ENCODE measurements at places on chromosomes 11 and 22. TPM values are rescaled to one million over a fixed set of nuclear protein-coding genes. Genes with fewer than 3 reads are reported as not detected.

DNA sequence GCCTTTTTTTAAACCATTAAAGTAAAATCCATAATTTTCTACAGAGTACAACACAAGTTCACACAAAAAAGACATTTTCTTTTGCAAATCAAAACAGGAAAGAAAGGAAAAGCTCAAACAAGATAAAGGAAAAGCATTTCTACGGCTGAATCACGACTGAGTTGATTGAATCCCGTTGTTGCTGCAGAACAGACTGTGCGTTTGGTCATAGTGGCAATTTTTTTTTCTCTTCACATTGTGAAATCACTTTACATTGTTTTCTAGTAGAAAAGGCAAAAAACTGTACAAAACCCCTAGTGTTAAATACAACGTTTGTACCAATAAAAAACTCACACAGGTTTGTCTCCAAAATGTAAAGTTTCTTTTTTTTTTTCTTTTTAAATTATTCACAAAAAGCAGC is 17.3 kb upstream of the RAPSN start:
- no peak for DNase-seq

- no peak for DNase-seq
Observed at GRCh38 chr11:100908746-100909145, 220.9 kb downstream of the PGR start.

DNA sequence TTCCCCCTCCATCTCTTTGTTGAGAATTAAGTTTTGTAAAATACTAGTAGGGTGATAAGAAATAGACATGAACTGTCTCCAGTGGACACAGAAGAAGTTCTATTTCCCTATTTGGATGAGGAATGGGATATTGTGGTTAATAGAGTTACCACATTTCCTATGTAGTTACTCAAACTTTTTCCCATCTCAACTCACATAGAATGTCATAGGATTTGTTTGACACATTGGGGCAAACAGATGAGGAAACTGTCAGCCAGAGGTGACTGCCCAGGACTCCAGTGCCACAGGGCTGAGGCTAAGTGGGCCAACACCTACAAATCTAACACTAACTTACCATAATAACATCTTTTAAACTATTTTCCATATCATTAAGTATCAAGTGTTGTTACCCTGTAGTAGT is 58.3 kb downstream of the CCDC83 start:
- no peak for DNase-seq

DNA sequence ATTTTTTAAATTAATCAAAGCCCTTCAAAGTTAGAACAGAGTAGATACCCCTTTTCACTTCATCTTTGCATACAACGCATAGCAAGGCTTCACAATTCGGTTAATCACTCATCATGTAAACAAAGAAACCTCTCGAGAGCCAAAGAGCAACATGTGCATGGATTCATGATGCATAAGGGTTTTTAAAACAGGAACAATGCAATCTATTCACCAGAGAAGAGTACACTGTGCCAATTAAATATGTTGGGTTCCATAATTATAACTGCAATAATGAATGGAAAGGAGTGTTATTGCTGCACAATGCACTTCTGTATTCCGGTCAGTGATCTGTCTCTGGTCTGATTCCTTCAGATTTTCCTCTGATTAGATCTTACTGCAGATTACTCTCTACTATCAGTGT is 45.3 kb downstream of the CADM1 start:
- no peak for DNase-seq

Gene KLHL35
- total RNA-seq: 51.4 TPM

DNA sequence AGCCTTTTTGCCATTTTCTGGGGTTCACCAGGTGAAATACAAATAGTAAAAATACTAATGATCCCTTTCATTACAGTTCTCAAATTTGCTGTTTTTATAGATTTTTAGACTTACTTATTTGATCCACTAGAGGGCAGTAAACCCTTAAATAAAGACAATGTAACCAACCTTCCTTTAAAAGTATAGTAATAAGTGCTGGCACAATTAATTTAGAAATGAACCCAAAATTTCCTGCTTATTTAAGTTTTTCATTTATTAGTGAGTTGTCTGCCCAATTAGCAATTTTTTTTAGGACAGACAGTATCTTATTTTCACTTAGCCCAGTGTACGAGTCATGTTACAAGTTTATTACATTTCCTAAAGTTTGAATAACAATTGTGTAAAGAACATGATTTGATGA is 4.7 kb downstream of the DDIAS start:
- no peak for DNase-seq

GRCh38 chr11:123111465-123111864 is 49.5 kb upstream of the HSPA8 start:
- DNase-seq: no peak

DNA sequence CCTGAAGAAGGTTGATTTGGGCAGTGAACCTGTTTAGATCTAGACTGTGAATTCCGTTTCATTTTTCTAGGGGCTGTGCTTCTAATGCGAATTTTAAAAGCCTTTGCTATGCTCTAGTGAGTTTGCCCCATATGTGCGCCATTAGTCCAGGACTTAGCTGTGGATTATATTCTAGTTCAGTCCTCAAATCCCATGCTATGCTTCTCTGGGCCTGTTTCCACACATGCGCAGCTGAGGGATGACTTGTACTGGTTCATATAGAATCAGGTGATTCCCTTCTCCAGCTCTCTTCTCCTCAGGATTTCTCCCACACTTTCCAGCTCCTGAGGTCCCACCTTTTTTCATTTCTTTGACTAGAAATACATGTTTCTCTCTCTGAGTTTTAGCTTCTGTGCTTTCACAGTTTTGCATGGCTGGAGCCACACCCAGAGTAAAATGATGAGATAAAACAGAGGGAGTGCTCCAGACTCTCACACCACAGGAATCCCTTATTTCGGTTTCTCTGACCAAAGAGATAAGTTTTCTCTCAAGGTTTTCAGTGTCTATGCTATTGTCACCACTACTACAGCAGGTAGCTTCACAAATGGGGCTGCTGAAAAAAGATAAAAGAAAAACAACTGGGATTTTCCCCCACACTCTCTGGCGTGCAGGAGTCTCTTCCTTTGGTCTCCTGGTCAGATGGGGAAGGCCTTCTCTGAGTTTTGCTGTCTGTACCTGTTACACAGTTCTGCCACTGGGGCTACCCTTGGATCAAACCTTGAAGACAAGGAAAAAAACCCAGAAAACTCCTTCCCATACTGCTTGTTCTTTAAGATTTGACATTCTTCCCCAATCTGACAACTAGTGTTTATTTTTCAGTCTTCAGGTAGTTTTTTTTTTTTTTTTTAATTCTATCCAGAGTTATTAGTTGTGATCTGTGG is 96.2 kb upstream of the TEAD1 start:
- DNase-seq: no peak

- no peak for DNase-seq
Observed at GRCh38 chr11:81700076-81700475, 1033.6 kb downstream of the FAM181B start.

Gene OR4C15
- total RNA-seq: not detected

Gene OR51B5
- total RNA-seq: not detected

Gene UBQLN3
- not detected for total RNA-seq

DNA sequence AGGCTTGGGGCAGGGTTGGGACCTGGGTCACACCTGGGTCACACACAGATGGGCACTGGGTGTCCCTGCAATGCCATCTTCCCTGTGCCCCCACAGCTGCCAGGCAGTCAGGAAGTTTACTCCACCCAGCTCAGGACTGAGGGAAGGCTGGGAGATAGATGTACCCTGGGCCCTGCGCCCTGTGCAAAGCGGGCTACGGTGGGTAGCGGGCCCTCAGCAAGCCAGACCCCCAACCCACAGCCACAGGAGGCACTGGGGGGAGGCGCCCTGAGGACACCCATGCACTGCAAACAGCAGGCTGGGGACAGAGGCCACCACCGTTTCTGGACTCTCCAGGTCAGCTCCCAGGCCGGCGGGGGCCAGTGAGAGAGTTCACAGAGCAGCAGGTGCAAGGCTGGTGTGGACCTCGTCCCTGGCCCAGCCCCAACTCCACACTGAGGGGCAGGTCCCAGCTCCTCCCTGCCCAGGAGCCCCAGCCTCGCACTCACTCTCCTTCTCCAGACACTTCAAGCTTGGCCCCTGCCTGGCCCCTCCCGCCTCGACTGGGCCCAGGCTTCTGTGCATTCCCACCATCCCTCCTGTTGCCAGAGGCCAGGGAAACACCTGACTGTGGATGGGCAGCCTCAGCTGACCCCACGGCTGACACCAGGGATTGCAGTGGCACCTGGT is 4.9 kb downstream of the DUSP8 start:
- DNase-seq: no peak

DNA sequence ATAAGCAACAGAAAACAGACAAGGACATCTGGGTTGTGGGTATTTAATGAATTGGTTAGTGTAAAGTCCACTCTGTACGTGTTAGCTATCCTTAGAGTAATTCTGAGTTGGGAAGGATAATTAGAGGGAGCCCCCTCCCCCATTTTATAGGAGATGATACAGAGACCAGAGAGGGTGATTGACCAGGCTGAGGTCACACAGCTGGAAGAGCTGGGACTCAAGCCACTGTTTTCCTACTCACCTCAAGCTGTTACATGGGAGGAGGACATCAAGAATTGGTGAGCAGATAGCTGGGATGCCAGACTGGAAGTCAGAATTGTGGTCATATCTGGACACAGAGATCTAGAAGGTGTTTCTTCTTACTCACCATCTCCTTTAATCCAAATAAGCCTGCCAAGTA is 8.7 kb upstream of the NPTXR start:
- no peak for DNase-seq

- DNase-seq: peak; percentile 82
Observed at GRCh38 chr11:126405906-126406305, 50.4 kb downstream of the ST3GAL4 start.

GRCh38 chr11:4180441-4181183 is 86.0 kb downstream of the RRM1 start:
- DNase-seq: no peak

Gene GTSE1
- 54.4 TPM for total RNA-seq

Gene ANKRD49
- 27.5 TPM for total RNA-seq

- no peak for DNase-seq
Observed at GRCh38 chr11:115501502-115501892, 2.7 kb downstream of the CADM1 start.

- no peak for DNase-seq
Observed at GRCh38 chr11:75306529-75306928, 44.9 kb downstream of the ARRB1 start.

DNA sequence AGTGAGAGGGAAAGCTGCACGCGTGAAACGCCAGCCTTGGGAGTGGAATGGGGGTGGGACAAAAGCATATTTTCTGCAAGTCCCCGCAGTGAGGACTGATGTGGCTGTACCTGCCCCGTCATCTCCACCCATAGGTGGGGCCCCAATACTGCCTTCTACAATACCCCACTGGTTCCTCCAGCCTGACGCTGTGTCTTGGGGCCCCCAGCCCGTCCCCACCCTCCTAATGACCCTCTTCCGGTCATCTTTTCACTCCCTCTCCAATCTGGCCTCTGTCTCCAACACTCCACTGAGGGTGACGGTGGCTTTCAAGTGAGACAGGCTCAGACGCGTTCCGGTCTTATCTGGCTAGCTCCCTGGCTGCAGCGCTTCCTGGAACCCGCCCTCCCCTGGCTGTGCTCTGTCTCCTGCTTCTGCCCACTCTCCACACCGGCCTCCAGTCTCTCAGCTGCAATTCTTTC is 104.2 kb downstream of the MICAL3 start:
- peak; percentile 77 for DNase-seq

DNA sequence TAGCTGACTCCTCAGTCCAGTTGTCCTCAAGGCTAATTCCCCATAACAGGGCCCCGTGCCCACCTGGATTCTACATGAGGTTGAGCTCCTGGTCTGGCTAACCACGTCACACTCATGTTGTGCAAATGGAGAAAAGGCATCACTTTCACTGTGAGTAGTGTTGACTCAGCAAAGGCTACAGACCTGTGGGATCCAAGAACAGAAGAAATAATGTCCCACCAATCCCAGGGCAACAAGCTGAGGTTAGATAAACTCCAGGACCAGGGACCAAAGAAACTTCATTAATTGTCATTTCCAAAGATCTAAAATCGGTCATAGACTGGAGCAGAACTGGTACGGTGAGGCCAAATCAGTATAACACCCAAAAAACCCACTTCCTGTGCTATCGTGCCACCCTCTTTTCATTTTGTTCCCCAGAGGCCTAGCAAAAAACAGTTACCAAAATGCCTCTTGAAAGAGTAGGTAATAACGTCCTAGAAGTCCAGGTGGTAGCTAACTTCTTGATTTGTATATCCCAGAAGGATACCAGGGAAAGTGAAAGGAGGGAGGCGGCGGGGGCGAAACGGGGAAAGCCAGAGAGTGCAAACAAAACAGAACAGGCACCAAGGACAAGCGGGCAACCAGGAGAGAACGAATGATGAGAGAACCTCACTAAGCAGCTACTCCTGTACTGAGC is 1.4 kb downstream of the PCSK7 start:
- DNase-seq: no peak

Gene ENDOD1
- 22.7 TPM for total RNA-seq

Gene TSSK2
- not detected for total RNA-seq

DNA sequence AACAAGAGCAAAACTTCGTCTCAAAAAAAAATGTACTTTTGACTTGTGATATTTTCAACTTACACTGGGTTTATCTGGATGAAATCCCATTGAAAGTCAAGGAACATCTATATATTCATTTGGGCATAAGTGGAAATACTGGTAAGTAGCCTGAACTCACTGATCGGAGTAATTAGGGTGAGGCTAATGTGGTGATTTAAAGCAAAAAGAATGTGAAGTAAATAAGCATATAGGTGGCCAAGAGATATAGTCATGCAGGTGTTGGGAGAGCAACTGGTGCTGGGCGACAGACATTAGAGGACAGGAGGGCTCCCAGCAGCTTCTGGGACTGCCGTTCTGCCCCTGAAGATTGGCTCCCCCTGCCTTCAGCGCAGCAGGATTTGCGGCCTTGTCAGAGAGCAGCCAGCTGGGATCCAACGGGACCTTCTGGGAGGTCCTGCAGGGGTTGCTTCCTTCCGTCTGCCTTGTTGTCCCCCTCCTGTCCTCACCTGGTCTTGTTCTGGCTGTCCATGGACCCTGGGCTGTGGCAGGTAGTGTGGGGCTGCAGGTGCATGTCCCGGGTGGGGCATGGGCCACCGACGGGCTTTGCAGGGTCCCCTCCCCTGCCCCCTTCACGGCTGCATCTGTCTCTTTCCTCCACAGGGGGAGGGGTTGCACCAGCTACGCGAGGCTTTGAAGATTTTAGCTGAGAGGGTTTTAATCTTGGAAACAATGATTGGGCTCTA is 14.1 kb downstream of the RHBDD3 start:
- DNase-seq: no peak

DNA sequence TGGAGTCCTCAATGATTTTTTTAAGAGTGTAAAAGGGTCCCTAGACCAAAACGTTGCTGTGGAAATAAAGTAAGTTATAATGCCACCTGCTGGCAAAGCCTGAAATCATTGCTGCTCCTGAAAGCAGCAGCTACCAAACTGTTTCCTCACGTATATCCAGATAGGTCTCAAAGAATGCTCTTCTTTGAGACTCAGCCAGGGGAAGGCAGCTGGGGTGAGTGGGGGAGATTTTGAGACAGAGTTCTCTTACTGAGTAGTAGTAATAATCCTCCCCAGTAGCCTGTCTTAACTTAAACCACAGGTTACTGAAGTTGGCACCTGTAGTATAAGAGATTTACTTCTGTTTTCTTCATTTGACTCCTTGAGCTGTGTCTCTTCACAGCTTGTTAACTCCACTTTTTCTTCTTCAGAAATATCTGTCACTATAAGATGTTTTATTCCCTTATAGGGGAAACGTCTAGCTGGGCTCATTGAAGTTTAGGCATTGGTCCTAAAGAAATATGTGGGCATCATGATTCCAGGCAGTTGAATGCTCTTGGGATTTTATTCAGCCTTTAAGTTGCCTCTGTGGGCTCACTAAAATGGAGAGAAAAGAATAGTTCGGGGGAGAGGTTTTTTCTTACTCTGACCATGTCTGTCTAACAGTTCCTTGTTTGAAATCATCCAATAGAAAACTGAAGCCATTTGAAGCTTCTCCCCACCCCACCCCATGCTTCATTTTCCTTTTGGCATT is 77.9 kb downstream of the BTBD10 start:
- peak; percentile 53 for DNase-seq

- DNase-seq: no peak
Observed at GRCh38 chr11:132106096-132106982, 735.9 kb downstream of the NTM start.
